ENCODE measurements at places on chromosomes 12 and 14.

DNA sequence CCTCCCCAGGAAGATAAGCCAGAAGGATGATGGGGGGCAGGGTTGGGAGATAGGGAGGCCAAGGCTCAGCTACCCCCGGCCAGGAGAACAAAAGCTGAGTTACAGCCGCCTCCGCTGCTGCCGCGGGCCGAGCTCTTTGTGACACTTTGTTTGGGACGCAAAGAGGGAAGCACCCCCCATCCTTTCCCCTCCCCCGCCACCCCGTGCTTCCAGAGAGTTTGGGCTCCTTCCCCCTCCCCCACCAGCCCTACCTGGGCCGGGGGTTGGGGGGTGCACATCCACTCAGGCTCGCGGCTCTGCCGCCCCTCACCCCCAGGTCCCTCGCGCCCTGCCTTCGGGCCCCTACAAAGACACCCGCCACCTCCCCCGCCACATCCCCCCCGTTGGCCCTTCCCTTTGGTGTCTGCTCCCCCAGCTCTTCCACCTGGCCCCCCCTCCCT, 799 bp downstream of the ZNF219 start:
- DNase-seq = no peak

DNA sequence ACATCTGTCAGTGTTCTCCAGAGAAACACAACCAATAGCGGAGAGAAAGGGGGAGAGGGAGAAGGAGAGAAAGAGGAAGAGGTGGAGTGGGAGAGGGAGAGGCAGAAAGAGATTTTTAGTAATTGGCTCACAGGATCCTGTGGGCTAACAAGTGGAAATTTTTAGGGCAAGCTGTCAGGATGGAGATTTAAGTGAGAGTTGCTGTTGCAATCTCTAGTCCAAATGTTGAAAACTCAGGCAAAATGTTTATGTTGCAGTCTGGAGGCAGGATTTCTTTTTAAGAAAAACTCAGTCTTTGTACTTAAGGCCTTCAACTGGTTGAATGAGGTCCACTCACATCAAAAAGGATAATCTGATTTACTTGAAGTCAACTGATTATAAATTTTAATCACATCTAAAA, 12.5 kb upstream of the GLIPR1L2 start:
- DNase-seq = no peak

- peak; percentile 34 for DNase-seq
These were observed 59.1 kb downstream of the EXOC5 start for GRCh38 chr14:57209561-57209960.

- DNase-seq = no peak
These were observed 709.2 kb downstream of the TMEM121 start for GRCh38 chr14:106235356-106236159.

DNA sequence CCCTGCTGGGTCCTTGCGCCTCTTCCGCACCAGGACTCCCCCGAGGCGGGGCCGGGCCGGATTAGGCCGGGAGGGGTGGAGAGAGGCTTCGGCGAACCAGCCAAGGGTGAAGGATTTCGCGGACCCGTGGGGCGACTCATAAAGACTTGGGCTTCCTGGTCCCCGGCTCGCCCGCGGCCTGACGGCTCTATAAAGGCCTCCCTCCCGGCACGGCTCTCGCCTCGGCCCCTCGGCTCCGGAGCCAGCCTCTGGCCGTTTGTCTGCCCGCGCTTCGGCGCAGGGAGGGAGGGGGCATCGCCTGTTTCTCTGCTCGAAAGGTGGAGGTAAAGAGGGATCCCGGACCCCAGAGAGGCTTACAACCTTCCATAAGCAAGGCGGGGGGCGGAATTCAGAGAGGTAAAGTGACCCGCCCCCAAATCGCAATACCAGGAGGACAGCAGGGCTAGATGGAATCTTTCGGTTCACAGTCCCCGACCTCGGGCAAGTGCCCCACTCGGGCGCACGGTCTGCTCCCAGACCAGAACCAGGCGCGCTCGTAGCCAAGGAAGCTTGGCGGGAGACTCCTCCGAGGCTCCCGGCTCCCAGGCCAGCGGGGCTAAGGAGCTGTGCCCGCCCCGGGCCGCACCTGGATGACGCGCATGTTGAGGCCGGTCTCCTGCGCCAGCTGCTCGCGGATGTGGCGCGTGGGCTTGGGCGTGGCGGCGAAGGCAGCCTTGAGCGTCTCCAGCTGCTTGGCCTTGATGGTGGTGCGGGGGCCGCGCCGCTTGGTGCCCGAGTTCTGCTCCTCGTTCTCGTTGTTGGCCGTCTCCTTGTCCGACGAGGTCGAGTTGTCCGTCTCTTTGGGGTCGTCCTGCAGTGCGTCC, 3.9 kb downstream of the LHX5 start:
- DNase-seq = no peak

DNA sequence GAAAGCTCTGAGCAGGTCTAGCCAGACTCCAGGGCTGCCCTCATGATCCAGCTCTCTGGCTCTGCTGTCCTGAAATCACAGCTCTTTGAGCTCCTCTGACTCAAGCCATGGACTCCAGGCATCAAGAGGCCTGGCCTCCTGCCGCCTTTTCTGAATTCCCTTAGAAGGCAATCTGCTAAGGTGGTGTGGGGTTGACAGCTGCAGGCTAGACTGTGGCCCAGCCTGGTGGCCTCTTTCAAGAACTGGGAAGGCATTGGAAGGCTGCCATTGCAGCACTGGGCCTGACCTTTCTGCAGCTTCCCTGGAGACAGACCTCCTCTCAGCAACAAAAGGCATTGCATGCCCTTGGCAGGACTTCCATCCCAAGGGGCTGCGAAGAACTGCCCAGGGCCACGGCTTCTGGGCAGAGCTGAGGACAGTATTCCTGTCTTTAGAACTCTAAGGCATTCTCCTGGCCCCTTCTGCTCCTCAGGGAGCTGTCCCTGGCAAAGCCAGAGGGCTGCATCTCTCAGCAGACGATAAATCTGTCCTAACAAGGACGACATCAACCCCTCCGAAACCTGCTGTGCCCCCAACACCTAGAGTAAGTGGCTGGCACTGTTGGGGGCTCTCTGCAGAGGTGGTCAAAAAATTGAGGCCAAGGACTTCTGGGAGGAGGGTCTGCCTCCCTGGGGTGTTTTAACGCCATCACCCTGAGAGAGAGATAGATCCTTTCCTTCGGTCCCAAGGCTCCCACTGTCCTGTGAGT, 115.6 kb downstream of the RBM19 start:
- no peak for DNase-seq

DNA sequence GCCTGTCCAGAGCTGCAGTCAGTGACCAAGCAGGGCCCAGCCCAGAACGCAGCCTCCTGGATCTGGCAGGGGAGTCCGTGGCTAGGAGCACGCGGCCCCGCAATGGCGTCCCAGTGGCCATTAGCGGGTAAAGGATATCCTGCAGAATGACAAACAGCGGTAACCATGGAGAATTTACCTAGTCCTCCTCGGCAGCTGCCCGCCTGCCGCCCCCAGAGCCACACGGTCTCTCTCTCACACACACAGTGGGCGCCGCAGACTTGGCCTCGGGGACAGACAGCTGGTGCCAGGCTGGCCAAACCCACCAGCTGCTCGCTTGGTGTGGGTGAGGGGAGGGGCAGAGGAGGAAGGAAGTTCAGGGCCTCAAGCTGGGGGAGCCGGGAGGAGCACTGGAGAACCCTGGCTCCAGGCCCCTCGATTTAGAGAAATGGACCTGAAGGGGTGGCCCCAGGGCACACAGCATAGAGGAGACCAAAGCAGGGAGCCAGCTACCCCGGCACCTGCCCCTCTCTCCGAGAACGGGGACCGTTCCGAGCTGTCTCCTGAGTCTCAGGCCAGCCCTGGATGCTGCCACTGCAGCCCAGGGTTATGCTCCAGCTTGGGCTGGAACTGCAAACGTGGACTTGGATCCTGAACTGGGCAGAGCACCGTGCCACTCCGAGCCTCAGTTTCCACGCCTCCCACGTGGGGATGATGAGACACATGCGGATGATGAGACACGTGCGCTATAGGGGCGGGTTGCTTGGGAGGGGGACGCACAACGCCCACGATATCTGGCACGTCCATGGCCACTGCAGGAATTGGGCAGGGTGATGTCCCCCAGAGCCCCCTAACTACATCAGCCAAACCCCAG, 3.4 kb downstream of the CDK2AP1 start:
- DNase-seq = no peak

DNA sequence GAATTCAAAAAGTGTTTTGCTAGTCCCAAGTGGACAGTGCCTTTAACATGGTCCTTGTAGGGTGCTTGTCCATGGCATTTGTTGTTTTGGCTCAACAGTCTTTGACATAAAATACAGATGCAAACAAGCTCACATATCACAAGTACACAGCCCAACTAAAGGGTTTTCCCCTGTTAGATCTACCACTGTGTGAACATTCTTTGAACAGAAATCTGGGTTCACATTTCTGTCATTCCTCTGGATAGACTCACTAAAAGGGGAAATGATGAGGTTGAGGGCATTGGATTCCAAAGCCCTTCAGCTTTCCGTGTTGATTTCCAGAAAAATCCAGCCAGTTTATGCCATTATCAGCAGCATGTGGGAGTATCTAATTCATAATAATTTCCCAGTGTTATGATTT, 54.1 kb downstream of the EP400 start:
- DNase-seq = peak; percentile 77

GRCh38 chr14:67892466-67893100, 73.0 kb downstream of the RAD51B start:
- no peak for DNase-seq

- no peak for DNase-seq
These were observed 253.4 kb upstream of the KITLG start for GRCh38 chr12:88833641-88834116.

- DNase-seq = peak; percentile 7
These were observed 6.6 kb downstream of the PPP4R4 start for GRCh38 chr14:94180655-94181271.

DNA sequence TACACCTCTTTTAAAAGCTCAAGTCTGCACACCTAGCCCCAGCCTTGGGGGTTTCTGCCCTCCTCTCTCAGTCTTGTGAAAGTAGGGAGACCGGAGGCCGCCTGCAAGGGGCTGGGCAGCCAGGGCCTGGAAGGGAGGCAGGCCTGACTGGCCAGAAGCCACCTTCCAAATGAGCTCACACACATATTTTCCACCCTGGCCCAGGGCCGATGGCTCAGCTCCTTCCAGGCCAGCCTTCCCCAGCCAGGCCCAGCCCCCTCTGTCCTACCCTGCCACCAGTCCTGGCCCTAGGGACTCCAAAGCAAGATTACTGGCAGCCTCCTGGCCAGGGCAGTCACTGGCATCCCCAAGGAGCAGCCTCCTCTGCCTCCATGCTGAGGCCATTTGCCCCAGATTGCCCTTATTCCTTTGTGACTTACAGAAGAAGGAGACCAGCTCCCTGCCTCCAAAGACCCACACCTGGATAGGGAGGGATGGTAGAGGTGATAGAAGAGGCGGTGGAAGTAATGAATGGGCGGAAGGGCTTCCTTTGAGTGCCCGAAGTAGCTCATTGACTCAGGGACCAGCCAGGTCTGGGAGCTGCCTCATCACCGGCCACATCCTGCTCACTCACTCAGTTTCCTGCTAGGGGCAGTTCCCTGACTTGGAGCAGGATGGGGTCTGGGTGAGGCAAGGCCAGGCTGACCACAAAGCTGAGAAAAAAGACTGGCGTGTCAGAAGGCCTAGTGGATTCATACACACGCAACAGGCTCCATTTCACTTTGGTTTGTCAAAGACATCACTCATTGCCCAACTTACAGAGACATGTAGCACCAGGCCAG, 14.8 kb downstream of the MMP14 start:
- DNase-seq = peak; percentile 93

DNA sequence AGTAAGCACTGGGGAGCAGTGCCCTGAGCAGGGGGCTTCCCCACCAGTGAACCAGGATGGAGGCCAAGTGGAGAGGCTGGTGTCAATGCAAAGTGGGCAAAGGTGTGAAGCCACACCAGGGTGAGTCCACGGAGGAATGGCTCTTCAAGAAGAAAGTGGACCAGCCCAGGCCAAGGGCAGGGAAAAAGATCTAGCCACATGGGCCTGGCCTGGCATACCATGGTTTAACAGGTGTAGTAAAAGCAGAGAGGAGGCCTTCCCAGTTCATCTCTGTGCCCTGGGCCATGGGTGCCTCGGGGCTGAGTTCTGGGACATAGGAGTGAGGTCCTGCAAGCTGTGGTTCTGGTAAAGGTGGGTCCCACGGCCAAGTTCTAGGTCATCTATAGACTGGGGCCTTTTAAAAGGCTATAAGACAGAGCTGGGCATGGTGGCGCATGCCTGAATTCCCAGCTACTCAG, 153.4 kb downstream of the DPF3 start:
- DNase-seq = no peak

- DNase-seq = no peak
These were observed 75.9 kb downstream of the TTLL5 start for GRCh38 chr14:75736845-75737485.
